Stimulated activated CD4-positive, alpha-beta T cell treated with anti-CD3 and anti-CD28 coated beads, Interleukin-4, amount 100 ng/mL, for 4 hours (primary cell): ENCODE measurements at places on chromosomes 7 and 10.

DNA sequence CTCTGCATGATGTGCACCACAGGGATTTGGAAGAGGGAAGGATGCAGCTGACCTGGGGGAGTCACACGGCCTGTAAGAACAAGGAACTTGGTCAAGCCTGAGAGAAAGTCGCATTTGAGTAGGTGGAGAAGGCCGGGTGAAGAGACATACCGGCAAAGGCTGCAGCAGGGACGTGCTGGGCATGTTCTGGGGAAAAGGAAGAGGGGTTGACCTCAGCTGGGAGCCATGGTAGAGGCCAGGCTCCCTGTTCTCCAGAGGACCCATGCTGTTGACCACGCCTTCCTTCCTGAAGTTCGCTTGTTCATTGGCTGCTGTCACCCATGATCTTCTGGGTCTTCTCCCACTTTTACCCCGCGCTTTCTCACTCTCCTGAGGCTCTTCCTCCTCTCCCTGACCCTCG, 84.5 kb downstream of the HTR5A start:
- DNase-seq: no peak

GRCh38 chr10:7409045-7409731, 1.6 kb downstream of the SFMBT2 start:
- DNase-seq: peak; percentile 36

GRCh38 chr7:28778786-28779185, 179.3 kb downstream of the TRIL start:
- no peak for DNase-seq

DNA sequence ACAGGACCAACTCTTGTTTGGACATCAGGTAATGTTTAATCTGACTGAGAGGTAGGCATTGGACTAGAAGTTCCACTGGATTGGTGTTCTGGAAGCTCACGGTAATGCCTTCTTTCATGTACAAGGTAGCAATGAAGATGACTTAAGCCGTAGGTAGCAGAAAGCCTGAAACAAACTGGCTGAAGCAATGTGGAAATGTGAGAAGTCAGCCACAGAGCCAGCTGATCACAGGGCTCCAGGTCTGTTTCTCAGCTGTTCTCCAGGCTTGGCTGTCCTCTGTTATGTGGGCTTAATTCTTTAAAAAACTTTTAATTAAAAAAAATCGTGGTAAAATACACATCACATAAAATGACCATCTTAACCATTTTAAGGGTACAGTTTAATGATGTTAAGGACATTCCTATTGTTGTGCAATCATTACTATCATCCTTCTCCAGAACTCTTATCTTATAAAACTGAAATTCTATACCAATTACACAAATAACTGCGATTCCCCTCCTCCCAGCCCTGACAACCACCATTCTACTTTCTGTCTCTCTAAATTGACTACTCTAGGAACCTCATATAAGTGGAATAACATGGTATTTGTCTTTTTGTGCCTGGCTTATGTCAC, 101.4 kb upstream of the ZNF32 start:
- DNase-seq: no peak

DNA sequence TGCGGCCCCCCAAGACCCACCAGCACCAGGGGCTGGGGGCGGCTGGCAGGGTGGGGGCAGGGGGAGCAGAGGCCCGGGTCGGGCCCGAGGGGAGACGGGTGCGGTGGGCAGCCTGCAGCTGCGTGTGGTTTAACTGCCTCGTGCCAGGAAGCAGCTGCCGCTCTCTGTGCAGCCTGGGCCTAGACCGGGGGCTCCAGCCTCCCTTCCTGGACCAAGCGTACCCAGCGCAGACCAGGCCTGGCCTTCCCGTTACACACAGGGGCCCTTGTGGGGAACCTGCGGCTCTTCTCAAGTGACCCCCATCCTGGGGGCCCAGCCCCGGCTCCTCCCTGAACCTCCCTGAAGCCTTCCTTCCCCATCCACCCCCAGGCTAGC, 6.6 kb upstream of the INTS1 start:
- no peak for DNase-seq

DNA sequence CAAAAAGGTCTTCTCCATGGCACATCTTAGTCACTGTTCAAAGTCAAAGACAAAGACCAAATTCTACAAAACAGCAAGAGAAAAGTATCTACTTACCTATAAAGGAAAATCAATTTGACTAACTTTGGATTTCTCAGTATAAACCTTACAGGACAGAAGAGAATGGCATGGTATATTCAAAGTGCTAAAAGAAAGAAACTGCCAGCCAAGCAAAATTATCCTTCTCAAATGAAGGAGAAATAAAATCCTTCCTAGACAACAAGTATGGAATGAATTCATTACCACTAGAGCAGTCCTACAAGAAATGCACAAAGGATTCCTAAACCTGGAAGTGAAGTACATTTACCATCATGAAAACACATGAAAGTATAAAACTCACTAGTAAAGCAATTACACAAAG, 235.5 kb downstream of the STK31 start:
- DNase-seq: no peak

GRCh38 chr7:80488406-80488805, 23.5 kb downstream of the GNAT3 start:
- no peak for DNase-seq

- no peak for DNase-seq
Measured at GRCh38 chr7:2608921-2609411, 22.8 kb upstream of the TTYH3 start.

GRCh38 chr10:11184093-11184492, 166.4 kb downstream of the CELF2 start:
- no peak for DNase-seq

DNA sequence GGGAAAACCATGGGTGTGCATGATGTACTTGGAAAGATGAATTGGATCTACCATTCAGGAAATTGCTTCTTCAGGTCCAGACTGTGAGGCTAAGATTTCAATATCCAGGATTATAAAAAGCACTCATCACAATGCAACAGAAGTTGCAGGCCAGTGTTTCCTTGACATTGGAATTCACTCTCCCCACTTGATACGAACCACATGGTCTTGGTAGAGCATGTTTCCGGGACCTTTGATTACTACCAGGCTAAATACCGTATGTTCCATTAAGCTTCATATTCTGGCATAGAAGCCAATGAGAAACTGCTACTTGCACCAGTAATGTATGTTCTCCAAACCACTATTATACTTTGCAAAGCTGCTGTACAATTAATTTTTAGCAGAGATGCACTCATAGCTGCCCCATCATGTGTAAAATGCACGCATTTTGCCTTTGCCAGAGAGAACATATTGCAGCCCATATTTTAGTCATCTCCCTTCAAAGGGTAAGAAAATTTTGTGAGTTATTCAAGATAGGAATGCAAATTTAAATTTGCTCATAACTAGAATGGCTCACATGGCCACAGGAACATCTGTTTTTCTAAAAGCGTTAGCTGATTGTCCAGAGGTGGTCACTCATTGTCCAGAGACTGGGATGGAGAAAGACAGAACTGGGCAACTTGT, 8.1 kb downstream of the FRMD4A start:
- no peak for DNase-seq

- no peak for DNase-seq
Measured at GRCh38 chr10:131176907-131177306, 134.6 kb downstream of the TCERG1L start.

DNA sequence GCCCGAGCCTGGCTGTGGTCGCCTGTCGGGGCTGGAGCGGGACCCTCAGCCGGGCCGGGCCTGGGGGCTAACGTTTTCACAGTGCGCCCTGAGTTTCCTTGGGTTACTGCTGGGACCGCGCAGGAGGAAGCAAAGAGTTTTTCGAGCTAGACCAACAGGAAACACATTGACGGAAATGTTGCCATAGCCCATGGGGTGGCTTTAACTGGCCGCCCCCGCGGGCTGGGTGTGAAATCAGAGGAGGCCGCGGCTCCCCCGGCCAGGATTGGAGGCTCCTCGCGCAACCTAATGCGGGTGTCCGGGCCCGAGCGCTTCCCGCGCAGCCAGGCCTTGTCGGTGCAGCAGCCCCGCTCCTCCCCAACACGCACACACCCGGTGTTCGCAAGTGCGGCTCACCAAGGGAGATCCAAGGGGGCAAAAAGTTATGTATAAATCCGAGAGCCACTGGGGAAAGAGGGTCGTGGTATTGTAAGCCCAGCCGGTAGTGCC, 1.9 kb downstream of the HHEX start:
- peak; percentile 9 for DNase-seq

- no peak for DNase-seq
Measured at GRCh38 chr7:155257482-155258225, 40.0 kb upstream of the INSIG1 start.

DNA sequence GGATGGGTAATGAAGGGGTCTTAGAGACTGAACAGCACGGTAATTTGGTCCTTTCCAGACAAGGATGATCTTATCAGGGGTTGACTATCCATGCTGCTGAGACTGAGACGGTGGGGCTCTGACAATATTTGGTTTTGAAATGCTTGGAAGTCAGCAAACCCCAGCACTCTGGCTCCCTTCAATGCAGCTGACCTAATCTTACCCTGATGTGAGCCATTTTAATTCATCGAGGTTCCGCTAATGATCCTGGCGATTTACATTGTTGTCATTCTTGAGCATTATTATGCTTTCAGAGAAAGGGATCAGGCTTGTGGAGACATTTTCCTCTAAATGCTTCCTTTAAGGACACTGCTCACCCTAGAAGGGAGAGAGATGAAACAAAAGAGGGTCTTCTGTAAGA, 114.6 kb upstream of the BMPER start:
- no peak for DNase-seq

GRCh38 chr7:1366801-1367405, 92.4 kb downstream of the MICALL2 start:
- no peak for DNase-seq

GRCh38 chr10:128861018-128861901, 605.8 kb upstream of the MGMT start:
- DNase-seq: no peak

- DNase-seq: no peak
Measured at GRCh38 chr7:137073571-137074325, 205.3 kb downstream of the CHRM2 start.

DNA sequence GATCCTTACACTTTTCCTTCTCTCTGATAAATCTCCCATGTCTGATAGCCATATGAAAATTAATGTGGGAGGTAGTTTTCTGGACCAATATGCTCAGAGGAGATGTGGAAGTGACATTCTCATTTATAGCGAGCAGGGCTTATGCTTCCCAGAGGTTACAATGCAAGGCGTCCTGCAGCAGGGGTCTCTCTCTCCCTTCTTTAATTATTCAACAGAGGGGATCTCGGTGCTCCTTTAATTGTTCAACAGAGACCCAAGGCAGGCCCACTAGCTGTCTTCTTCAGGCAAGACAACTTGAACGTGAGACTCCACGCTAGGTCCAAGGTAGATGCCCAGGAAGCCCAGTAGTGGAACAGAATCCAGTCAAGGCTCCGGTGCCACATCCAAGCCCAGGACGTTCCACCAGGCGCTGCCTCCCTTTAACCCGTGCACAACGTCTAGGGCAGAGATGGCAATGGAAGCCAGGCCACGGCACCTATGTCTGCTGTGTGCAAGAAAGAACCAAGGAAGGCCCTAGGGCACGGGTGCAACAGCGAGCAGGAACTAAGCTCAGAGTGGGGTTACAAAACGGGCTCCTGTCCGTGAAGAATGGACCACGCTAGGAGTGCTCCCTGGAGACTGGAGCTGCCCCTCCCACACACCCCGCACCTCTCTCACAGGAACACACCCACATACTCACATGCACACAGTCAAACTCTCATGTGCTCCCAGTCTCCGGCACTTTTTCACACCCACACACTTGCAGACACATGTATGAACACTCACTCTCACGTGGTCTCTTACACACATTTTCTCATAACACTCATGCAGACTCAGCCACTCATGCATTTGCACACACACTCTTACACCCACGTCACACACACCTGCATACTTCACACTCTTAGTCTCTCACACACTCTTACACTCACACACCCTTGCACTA, 230.4 kb downstream of the TNS3 start:
- no peak for DNase-seq

- no peak for DNase-seq
Measured at GRCh38 chr7:17376595-17376994, 78.1 kb downstream of the AHR start.

- DNase-seq: no peak
Measured at GRCh38 chr7:98217623-98218582, 6.7 kb downstream of the BHLHA15 start.

GRCh38 chr7:132551886-132552285, 24.4 kb downstream of the PLXNA4 start:
- no peak for DNase-seq

DNA sequence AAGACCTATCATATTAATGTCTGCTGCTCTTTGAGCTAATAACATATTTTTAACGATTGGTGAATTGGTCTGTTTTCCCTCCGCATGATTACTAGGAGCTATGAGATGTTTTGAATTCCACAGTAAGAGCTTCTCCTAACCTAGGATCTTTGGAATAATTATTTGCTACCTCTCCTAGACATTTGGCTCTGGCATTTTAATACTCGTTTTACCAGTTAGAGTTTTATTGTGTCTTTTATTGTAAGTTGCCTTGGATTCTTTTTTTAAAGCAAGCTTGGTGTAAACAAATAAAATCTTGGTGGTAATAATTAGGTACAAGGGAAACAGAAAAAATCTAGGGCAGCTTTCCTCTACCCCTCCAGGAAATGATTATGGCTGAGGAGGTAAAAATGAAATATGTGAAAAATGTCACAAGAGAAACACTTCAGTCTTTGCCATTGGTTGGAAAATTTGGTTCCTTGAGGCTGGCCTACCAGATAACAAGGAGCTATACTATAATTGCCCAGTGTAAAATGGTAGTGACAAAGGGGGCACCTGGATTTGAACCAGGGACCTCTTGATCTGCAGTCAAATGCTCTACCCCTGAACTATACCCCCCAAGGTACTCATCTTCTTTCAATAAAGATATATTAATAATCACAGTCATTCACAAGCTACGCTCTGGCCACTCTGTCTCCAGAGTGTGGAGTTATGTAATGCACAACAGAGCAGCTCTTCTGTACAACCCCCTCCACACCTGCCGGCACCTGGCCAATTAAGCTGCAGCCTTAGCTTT, 85.4 kb downstream of the ZNF777 start:
- no peak for DNase-seq

DNA sequence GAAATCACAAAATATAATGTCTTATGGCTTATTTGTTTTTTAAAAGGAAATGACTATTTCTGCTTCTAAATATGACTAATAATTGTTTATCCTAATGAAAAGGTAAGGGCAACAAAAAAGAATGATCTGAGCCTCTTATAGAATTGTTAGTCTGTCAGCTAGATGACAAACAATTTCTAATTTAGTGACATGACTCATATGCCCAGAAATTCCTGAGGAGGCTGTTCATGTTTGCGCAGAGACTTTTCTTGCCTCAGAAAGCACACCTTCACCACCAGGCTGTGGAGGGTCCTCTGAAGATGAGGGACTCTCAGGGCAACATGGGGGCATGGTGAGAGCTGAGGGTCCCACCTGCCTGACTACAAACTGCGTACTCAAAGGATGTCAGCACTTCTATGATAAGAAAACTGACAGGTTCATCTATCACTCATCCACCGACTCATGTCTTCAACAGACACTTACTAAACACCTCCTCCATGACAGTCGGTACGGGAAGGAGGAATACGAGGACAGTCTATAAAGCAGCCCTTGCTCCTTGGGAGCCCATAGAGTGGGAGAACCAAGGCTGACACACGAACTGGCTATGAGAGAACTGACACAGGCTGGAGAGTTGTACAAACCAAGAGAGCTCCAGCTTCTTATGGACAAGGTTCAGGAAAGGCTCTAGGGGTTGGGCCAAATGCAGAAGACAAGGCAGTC, 102.0 kb downstream of the PKD1L1 start:
- DNase-seq: no peak
